ENCODE measurements at places on chromosomes 16 and 17.

- no peak for DNase-seq
Observed at GRCh38 chr16:30829130-30830071, 42.4 kb upstream of the ZNF629 start.

DNA sequence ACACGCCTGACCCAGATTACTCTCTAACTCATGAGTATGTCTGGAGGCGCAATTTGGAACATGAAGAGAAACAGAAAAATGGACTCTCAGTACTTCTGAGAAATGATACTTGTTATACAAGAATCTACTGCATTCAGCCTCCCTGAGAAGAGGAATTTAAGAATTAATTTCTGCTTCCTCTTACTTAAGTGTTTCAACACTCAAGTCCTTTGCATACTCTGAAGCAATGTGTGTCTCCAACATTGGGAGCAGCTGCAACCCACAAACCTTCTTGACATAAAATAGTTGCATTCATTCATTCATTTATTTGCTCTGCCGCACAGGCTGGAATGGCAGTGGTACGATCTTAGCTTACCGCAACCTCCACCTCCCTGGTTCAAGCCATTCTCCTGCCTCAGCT is 199.8 kb downstream of the NPIPA7 start:
- no peak for DNase-seq

- no peak for DNase-seq
Observed at GRCh38 chr16:83453977-83454376, 353.8 kb upstream of the HSBP1 start.

DNA sequence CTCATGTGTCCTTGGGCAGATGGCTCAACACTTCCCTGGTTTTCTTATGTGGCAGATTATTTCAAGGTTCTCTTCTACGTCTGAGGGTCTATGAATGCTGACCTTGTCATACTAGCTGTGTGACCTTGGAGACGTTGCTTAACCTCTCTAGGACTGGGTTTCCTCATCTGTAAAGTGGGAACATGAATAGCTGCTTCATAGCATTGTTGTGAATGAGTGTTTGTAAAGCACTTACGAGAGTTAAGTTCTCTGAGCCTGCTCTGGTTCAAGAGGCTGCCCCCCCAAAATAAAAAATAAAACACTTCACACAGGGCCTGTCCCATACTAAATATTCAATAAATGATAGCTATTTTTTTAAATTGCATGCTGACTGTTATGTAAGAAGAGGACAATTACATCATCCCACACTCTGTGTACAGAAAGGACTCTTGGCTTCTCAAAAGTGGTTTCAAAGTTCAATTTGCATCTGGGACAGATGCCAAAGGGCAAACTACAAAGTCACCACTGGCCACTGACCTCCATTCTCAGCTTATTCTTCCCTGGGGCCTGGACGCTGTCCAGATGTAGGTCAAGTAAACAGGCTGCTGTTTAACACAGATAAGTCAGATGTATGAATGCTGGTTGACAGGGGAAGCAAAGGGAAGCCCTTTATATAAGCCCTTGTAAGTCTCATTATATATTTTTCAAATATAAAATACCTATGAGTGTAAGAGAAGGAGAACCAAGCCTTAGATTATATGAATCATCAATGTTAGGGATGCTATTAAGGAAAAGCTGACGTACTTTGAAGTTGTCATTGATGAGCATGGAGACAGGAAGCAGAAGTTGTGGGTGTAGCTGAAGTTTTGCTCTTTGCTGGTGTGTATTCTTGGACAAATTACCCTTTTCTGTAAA is 15.4 kb upstream of the NDEL1 start:
- no peak for DNase-seq

DNA sequence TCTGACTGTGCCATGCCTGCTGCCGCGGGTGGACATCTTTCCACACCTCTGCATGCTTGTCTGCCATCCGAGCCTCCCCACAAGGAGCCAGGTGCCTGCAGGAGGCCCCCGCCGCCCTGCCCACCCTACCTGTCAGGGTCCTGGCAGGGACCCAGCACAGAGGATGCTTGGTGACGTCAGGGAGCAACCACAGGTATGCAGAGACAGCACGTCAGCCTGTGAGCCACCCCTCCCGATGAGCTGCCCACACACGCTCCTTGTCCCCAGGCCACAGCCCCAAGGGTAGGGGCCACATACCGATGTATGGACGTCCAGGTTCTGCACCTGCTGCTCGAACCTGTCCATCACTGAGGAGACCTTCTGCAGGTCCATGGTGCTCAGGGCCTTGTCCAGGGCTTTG is 10.6 kb downstream of the CHMP1A start:
- no peak for DNase-seq

Data from CD8-positive, alpha-beta memory T cell (primary cell).